ENCODE measurements at places on chromosomes 4 and X.

DNA sequence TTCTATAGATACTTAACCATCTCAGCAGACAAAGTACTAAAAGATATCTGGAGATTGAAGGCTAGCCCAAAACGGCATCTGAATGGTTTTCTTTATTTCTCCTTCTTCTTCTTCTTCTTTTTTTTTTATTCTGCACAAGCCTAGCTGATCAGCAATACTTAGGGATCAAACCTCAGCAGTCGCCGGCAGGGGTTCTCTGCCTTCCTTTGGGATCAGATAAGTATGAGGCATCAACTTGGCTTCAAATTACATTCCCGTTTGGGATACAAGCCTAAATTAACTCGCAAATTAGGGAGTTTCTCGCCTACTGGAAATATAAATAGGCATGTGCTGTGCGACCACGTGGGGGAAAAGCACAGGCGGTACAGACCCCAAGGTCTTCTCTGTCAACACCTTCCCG, 730 bp downstream of the CT55 start:
- DNase-seq, result no peak

DNA sequence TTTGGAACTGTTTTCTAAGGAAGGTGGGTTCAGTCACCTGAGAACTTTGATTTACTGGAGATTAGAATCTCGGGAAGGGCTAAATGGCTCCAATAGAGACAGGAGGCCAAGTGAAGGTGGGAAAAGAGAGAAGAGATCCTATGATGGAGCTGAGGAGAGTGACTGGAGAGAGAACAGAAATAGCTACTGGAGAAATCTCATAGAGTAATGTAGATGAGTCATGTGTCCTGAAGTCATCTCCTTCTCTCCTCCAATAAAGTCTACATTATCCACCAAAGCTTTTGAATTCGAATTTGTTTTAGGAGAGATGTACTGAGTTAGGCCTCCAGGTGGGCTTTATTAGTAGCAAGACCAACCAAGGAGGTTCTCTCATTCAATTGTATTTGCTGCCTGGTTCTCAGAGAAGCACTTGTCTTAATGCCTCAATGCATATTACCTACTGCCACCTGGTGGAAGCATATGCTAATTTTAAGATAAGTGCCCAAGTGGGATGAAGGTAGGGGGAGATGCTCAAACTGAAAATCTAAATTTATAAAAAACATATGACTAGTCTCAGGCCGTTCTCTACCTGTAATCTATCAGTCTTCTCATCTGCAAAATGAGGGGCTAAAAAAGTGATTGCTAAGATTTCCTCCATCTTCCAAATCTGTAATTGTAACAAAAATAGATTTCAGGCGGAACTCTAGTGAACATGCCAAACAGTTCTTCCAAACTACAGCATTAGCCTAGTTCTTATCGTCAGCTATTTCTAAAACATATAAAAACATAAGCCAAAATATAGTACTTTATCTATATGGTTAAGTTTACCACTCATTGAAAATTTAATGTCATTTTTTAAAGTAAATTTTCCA, 24.4 kb downstream of the TXK start:
- DNase-seq, result no peak

- DNase-seq, result no peak
These were observed 46.4 kb downstream of the PTPN13 start for GRCh38 chr4:86640469-86640868.

- no peak for DNase-seq
These were observed 257.0 kb downstream of the IDS start for GRCh38 chrX:149248073-149248625.

GRCh38 chr4:7460566-7460965, 25.8 kb upstream of the PSAPL1 start:
- no peak for DNase-seq

- DNase-seq, result no peak
These were observed 90.0 kb downstream of the SORBS2 start for GRCh38 chr4:185722029-185722316.

- no peak for DNase-seq
These were observed 77.1 kb downstream of the NFKB1 start for GRCh38 chr4:102578270-102578669.

DNA sequence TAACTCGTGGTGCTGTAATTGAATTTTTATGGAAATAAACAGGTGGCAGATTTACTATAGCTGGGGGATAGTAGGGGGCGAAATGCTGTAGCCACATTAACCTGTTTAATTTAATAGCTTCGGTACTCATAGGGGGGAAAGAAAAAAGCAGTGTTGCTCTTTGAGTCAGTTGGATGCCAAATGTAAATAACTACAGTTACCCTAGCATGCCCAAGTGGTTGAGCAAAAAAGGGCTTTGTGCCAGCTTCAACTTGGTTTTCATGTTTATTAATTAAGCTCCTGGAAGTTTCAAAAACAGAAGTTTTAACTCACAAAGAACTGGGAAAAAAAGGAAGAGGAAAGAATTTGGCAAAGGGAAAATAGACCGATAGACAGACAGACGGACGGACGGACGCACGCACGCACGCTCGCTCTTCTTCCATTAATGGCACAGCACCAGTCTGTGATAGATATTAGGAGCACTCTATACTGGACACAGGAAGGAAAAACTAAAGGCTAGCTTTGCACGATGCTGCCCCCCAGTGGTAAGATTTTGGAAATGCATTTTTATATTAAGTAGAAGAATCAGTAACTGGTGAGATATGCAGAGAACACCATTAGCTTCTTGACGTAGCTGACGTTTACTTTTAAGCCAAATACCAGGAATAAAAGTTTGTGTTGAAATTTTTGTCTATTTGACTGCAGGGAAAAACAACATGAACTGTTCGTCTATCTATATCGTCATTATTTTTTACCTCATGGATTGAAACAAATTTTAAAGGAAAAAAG, 151.8 kb downstream of the SLC7A11 start:
- DNase-seq, result no peak

GRCh38 chrX:120604361-120604782, 471 bp downstream of the MCTS1 start:
- peak; percentile 18 for DNase-seq

DNA sequence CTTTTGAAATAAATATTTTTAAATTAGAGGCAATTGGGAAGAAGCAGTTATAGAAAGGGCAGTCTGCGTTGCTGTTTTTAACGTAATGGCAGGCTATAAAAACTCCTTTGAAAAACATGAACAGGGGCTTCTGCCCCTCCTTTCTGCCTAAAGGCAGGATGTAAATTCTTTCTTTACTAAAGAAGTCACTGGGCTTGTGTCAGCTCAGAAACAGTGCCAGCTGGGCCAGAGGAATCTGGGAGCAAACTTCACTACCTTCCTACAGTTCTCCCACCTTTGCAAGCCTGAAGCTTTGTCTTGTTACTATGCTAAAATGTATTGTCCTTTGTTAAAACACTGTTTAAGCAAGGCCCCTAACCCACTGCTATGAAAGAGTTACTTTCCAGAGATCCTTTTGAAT, 1664.8 kb downstream of the RPA4 start:
- no peak for DNase-seq

DNA sequence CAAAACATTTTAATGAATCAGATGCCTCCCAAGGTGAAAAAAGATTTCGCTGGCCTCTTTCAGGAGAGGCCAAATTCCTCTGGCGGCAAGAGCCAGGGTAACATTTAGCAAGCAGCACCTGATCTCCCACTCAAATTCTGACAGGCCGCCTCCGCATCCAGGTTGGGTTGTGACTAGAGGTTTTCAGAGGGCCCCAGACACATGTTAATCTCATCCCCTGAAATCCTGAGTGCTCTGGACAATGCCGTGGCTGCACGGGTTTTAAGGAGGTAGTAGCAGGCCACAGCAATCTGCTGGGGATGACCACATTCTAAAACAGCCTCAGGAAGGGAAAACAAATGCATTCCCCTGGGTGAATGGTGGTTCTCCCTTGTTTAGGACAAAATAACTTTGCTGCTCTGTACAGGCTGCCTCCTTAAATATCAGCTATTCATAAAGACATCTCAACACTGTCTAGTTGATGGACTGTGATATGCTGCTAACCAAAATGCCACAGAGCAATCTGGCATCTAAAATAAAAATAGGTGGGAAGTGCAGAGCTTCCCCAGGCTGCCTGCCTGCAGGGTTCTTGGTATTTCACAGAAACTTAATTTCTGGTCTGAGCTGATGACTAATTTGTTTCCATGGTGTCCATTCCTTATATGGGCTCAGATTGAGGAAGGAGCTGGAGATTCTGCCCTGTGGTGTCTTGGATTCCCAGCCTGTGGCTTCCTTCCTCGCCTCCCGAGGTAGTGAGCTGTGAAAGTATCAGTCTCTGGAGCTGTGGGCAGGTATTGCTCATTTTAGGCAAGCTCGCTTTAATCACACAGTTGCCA, 202.0 kb downstream of the DCLK2 start:
- no peak for DNase-seq

DNA sequence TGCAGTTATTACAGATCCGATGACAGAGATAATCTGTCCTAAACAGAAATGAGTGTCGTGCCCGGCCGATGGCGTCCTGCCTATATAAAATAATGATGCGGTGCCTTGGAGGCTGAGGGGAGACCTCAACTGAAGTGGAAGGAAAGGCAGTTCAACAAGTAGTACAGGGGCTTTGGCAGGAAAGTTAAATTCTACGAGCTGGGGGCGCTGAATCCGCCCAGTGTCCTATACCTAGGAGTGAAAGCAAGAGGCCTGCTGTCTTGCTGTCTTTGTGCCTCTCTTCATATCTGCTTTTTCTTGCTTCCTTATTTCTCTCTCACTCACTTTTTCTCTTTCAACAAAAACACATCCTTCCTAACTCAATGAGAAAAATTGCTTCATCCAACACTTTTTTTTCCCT, 82.2 kb upstream of the PRPS2 start:
- DNase-seq, result no peak

- no peak for DNase-seq
These were observed 57.7 kb upstream of the C4orf54 start for GRCh38 chr4:99715286-99715685.

GRCh38 chr4:91058345-91058744, 931.2 kb downstream of the CCSER1 start:
- DNase-seq, result no peak

DNA sequence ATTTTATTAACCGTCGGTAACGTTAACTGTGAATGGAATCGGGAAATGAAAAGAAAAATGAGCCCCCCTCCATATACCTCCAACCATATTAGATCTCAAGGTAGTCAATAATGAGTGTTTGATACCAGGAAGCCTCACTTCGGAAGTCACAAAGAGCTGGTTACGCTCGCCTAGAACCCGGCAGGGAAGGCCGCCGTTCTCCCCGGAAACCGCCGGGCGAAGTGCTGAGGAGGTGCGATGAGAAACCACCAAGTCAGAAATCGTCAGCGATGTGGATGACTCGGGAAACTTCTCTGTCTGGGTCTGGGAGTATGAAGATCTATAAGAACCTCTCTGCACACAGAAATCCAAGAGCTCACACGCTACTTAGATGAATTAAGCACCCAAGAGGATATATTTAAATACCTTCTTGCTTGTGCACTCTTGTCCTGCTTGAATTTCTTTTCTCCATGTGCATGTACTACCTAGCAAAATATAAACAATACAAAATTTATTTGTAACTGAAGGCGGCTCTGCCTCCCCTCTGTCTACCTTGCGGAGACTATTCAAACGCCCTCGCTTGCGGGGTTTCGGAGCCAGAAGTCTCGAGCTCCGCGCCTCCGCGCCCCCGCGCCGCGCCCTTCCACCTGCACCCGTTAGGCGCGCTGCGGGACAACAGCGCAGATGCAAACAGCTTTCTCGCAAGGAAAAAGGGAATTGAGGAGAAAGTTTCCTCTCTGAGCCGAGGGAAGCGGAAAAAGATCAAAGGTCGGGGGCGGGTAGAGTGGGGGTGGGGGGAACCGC, 17.8 kb downstream of the NKX6-1 start:
- no peak for DNase-seq

DNA sequence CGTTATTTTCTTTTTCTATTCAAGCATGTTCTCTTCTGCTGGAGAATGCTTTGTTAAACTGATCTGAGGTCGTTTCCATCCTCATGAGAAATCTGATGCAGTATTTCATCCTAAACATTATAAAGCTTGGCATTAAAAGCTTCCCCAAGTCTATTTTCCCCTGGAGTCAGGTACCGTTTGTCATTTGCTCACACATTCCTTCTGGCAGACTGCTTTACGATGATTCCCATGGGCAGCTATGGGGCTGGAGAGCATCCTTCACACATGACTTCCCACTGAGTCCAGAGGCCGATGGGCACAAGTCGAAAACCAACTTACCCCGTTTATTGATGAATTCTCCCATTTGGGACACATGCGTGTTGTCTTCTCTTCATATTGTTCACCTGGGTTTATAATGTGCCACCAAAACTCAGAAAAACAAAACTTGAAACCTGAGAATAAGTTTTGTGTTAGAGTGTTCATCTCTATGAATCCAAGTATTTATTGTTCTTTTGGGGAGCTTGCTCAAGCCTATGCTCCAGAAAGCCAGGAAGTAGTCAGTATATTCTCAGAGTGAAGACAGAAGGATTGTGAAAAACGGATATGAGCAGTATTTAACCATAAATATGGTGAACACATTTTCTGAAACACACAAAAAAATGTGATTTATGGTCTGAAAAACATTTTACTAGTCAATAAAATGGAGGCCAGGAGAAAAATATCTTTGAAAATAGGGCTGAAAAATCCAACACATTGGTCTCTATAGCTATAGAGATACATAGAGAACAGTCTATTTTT, 298.8 kb upstream of the NOCT start:
- DNase-seq, result no peak

DNA sequence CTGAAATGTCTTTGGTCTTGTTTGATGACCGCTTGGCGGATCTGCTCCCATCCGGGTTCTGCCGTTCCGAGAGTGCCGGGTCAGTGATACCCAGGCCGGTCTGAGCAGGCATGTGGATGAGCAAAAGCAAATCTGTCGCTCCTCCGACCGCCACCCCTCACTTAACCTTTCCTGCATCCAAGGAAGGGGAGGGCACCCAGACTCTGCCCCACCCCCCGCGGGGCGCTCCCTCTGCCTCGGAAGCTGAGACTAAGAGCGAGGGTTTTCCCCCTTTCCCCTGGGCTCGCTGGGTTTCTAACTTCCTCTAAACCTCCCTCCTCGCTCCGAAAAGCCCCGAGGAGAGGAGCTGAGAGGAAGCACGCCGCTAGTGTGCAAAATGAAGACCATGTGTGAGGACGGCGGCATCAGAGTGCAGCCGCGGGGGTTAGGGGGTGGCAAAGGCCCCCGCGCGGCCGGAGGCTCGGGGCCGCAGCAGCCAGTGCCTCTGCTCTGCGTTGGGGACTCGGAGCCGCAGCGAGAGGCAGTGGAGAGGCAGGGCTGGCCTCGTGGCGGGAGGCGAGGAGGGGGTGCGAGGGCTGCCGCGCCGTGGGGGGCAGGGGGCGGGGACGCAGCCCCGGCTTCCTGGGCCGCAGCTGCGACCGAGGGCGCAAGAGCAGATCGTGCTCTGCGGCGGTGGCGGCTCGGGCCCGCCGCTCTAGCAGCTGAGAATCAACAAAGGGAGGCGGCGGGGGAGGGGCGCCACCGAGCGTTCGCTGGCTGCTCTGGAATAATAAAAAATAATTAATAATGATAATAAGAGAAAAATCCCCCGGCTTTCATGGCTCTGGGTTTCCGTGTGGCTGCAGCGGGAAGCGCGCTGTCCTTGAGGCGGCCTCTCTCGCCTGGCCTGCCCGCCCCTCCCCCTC, 55.8 kb upstream of the BCOR start:
- peak; percentile 64 for DNase-seq
